Thymus (tissue), 14 donors: ENCODE measurements at places on chromosomes 1 and 21. TPM values are rescaled to one million over a fixed set of nuclear protein-coding genes. Genes with fewer than 3 reads are reported as not detected.

- H3K4me1 ChIP-seq: peaks cover 3% of the 10 kb centered on the region
- H3K27ac ChIP-seq: peak overlapping the region; percentile 11
- H3K27me3 ChIP-seq: peaks cover 7% of the 10 kb centered on the region
- no peak for DNase-seq
Observed at GRCh38 chr21:29151931-29152330, 21.5 kb downstream of the MAP3K7CL start.

DNA sequence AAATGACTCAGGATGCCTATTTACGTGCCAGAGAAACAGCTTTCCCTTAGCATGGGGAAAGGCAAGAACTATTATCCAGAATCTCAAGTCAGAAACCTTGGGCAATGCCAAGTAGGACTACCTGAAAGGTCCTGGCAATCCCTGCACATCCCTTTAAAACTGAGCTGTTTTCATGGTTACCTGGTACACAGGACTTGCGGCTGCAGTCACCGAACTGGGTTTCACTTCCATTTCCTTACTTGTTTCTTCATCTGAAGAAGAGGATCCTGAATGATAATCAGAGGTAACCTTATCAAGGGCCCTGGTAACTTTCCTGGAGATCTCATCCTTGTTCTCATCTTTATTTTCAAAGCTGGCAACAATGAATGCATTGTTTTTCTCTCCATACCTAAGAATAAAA, 14.3 kb downstream of the BTG3 start:
- peaks cover 18% of the 10 kb centered on the region for H3K36me3 ChIP-seq
- H3K27me3 ChIP-seq: no peaks in the 10 kb centered on the region
- no peak overlapping the region for H3K4me3 ChIP-seq
- DNase-seq: no peak
- H3K4me1 ChIP-seq: no peaks in the 10 kb centered on the region

DNA sequence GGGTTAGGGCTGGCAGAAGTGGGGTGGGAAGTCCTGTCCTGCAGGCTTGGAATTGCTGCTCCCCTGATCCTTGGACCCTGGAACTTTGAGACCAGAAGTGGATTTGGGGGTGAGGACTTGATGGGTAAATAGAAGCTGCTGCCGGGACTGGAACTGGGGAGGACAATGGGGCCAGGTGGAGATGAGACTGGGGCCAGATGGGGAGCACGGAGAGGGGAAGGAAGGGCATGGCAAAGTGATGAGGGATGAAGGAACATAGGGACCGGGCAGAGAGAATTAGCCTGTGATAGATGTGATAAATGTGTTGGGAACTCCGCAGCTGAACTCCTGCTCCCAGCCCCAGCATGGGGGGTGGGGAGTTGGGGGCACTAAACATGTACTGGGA, 637 bp downstream of the NHLH1 start:
- H3K4me3 ChIP-seq: no peak overlapping the region
- no peaks in the 10 kb centered on the region for H3K36me3 ChIP-seq
- DNase-seq: no peak
- H3K27ac ChIP-seq: no peak overlapping the region

DNA sequence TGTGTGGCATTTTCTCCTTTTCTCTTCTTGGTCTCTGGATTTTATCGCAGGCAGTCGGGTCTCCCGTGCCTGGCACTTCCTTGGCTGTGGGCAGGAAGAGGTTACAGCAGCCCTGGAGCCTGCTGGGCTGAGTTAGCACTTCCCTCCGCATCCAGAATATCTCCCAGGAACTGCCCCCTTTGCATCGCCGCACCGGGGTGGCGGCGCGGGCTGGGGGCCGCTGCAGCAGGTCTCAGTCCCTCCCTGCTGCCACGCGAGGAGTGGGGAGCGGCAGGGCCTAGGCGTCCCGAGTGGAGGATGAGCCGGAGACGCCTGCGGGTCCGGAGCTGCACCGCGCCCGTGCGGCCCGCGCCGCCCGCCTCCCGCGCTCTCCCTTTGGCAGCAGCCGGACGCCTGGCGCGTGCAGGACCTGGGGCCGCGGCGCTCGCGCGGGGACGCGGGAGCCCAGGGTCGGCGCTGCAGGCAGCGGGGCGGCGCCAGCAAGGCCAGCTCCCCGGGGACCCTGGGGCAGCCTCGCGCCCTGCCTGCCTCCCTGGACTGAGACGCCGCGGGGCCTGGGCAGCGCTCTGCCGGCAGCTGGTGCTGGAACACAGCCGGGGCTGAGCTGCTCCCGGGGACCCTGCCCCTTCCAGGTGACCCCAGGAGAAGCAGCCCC, 192.8 kb downstream of the PRDM2 start:
- no peak overlapping the region for H3K27ac ChIP-seq
- no peak for DNase-seq
- peaks cover 23% of the 10 kb centered on the region for H3K27me3 ChIP-seq
- no peaks in the 10 kb centered on the region for H3K36me3 ChIP-seq

- no peak overlapping the region for H3K4me3 ChIP-seq
Observed at GRCh38 chr1:3503525-3503886, 49.0 kb downstream of the ARHGEF16 start.

GRCh38 chr21:46294647-46295176, 8.6 kb downstream of the YBEY start:
- H3K27ac ChIP-seq: no peak overlapping the region
- H3K4me1 ChIP-seq: no peaks in the 10 kb centered on the region
- H3K36me3 ChIP-seq: peaks cover 21% of the 10 kb centered on the region
- H3K27me3 ChIP-seq: peaks cover 25% of the 10 kb centered on the region

DNA sequence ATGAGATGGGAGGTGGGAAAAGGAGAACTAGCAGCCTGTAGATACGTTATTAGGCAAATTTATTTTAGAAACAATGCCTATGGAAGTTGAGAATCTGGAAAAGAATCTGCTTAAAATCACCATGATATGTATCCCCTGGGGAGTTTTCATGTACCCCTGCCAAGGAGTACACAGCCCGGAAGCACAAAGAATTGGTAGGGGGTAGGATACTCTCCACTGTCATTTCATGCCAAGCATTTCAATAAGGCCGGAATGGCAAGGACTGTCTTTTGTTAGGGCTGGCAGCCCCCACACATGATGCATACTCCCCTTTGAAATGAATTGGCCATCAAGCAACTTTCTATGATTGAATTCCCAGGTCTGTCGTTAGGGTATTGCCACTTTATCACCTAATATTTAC, 111.5 kb upstream of the APP start:
- no peaks in the 10 kb centered on the region for H3K36me3 ChIP-seq
- H3K4me1 ChIP-seq: no peaks in the 10 kb centered on the region
- no peak for DNase-seq
- no peaks in the 10 kb centered on the region for H3K27me3 ChIP-seq
- H3K4me3 ChIP-seq: no peak overlapping the region

The CELA2B gene
- polyA plus RNA-seq: 0.16 TPM

The TMPRSS15 gene
- polyA plus RNA-seq: 0.02 TPM

The PLPPR5 gene
- polyA plus RNA-seq: 0.43 TPM
